ENCODE measurements at places on chromosomes 2 and 18.
A peak's percentile ranks its signal among the peaks of the same experiment; 100 is the strongest.

GRCh38 chr2:15760232-15760910 lies 168.7 kb downstream of the DDX1 start:
- no peak for DNase-seq

DNA sequence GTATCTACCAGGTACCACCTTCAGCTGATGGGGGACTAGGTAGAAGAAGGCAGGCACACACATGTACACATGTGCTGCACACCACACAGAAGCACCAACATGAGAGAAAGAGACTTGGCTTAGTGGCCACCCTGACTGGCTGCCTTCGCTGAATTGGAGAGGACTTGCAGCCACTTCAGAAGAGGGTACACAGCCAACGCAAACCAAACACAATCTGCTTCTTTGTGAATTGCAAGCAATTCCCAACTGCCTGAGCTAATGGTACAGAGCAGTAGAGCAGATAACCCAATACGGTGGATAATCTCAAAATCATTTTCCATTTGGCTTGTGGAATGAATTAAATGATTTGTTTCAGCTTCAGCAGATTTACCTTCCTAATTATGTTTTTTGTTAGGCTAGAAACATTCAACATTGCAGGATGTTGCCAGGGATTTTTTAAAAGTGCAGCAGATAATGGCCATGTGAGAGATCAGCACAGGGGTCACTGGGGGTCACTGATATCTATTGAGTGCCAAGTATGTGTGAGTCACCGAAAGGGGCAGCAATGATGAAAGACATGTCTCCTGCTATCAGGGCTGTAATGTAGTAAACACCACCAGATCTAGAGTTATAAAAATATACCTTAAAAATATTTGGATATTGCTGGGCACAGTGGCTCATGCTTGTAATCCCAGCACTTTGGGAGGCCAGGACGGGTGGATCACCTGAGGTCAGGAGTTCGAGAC lies 652.6 kb downstream of the BCL11A start:
- no peak for DNase-seq

- peak; percentile 82 for DNase-seq
Observed at GRCh38 chr2:217366266-217366895, 506.5 kb upstream of the TNP1 start.

- peak; percentile 12 for DNase-seq
Observed at GRCh38 chr18:36830158-36830495, 1.2 kb downstream of the KIAA1328 start.

GRCh38 chr18:13614641-13615288 lies 111.6 kb downstream of the FAM210A start:
- no peak for DNase-seq

GRCh38 chr18:34730774-34731173 lies 20.7 kb downstream of the DTNA start:
- no peak for DNase-seq

- DNase-seq, result no peak
Observed at GRCh38 chr2:42169874-42170521, 845 bp downstream of the EML4 start.
